ENCODE measurements at places on chromosomes 16 and 17.

DNA sequence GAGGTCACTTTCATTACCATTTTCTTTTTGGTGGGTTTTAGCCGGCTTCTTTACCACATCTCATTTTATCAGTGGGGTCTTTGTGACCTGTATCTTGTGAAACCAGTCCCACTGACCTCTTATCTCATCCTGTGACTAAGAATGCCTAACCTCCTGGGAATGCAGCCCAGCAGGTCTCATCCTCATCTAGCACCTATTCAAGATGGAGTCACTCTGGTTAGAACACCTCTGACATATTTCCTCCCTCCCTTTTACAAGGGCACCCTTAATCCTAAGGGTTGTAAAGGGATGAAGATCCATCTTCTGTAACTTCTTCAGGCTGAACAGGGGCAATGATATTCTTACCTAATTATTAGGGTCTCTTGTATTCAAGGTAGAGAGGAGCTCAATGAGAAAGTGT is 107.9 kb upstream of the HAS3 start:
- DNase-seq, result no peak

- DNase-seq, result no peak
These were observed 23.6 kb downstream of the CA4 start for GRCh38 chr17:60173304-60173819.

GRCh38 chr17:70115126-70115525 is 40.1 kb downstream of the KCNJ16 start:
- DNase-seq, result no peak

- no peak for DNase-seq
These were observed 21.9 kb upstream of the ZC3H18 start for GRCh38 chr16:88548131-88548874.

DNA sequence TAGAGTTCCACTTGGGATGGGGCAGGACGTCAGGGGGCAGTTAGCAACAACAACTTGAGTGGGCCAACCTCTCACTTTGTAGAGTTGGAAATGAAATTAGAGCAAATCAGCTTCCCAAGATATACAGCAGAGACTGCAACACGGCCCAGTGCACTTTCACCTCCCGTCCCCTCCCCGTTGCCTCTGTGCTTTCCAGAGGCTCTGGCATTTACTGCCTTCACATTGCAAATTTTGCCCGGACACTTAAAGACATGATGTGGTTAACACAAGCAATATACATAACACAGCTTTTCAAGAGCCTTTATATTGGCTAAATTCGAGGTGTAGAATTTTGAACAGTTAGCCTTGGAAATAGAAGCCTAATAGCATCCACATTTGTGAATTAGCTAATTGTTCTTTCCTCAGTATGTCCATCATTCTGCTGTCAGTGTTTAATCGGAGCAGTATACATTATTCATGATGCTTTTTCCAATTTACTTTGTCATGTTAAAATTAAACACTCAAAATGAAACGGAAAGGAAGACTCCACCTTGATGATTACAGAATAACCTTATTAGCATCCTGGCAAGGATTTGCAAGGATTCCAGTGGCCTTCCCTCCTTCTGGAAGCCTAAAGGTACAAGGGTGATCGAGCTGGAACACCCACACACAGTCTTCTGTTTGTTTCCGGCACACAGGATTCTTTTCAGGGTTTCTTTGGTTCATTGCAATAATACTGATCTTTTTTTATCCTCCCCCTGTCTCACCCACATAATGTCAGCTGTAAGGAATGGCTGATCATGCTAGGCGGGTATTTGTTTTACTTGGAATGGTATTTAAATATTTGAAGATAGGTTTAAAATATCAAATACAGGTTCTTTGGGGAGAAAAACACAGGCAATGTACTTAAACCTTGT is 190.9 kb upstream of the CACNG5 start:
- DNase-seq, result no peak

- no peak for DNase-seq
These were observed 3.0 kb downstream of the ABHD15 start for GRCh38 chr17:29563816-29564215.

- DNase-seq, result no peak
These were observed 26.1 kb downstream of the GLG1 start for GRCh38 chr16:74580833-74581232.

GRCh38 chr17:50833510-50834428 is 1.6 kb upstream of the WFIKKN2 start:
- no peak for DNase-seq

GRCh38 chr16:56113223-56113622 is 78.1 kb upstream of the GNAO1 start:
- no peak for DNase-seq

DNA sequence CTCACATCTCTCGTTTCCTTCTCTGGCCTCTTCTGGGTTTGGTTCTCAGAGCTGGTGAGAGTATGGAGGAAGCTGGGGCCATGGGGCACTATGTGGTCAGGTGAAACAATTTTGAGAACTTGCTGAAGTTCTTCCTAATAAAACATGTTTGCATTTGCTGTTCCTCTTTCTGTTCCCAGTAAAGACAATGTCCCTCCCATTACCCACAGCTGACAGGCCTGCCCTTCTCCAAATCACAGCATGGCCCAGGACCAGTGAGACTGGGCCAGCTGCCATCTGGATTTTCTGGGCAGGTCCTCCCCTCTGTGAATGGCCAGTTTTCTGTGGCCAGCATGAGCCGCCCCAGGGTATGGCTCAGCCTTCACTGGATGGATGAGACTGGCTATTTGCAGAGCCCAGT is at the start of gene CD300H:
CD300H (minus strand) TSS at position 113 of the 400 bp plus-strand sequence.
- no peak for DNase-seq

GRCh38 chr16:55338646-55339045 is 14.6 kb downstream of the IRX6 start:
- no peak for DNase-seq

- DNase-seq, result peak; percentile 7
These were observed 206.1 kb downstream of the HAPSTR1 start for GRCh38 chr16:9297437-9298113.

- DNase-seq, result no peak
These were observed 66.1 kb downstream of the TANC2 start for GRCh38 chr17:63032142-63032541.

DNA sequence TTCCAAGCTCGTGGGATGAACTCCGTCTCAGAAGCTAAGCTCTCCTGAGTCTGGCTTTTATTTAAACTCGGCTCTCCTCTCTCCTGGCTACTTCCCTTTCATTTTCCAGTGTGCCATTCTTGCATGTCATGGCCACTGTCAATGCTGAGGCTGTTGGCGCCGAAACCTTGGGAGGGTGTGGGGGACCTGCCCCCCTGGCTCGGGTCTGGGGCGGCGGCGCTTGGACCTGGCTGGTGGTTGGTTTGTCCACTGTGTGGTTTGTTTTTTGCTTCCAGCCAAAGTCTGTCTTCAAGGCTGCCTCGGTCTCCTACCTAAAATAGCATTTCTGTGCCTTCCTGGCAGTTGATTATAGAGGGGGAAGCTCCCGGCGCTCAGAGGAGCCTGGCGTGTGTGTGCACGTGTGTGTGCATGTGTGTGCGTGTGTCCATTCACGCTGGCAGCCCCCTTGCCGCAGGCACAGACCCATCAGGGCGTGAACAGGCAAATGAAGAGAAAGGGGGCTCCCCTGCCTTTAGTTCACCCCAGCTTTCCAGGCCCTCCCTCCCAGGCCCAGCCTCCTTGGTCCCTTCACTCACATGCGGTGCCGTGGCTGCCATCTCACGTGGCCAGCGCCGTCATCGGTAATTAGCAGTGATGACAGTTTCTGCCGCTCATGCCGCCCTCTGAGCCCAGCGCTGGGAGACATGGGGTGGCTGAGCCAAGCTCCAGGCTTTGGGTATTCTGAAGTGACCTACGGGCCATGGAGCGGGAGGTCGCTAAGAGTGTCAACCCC is 179.9 kb downstream of the SEC14L1 start:
- no peak for DNase-seq

DNA sequence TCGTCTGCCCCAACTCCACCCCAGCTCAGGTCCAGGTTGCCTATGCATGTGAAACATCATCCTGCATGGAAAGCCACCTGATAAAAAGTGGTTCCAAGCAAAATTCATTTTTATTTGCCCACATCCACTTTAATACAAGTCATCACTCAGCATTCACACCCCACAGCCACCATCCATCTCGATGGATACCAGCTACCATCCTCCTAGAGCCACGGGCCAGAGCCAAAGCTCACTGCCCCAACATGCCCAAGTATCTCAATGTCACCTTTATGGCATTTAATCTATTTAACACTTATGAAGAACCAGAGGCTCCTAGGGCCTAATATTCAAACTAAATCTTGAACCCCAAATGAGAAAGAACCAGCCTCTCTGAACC is 70.5 kb downstream of the COPRS start:
- DNase-seq, result no peak

- DNase-seq, result peak; percentile 59
These were observed 4.7 kb downstream of the KCTD5 start for GRCh38 chr16:2686912-2687507.

Measured in activated CD4-positive, alpha-beta T cell treated with anti-CD3 and anti-CD28 coated beads, Interleukin-2, amount 50 U/mL, for 48 hours (primary cell).